GOT3 (cell line): ENCODE measurements at places on chromosomes 16 and 17.

GRCh38 chr16:54053891-54054820 lies 232.4 kb downstream of the IRX3 start:
- DNase-seq, result no peak

GRCh38 chr16:88063211-88063773 lies 112.1 kb downstream of the BANP start:
- no peak for DNase-seq

DNA sequence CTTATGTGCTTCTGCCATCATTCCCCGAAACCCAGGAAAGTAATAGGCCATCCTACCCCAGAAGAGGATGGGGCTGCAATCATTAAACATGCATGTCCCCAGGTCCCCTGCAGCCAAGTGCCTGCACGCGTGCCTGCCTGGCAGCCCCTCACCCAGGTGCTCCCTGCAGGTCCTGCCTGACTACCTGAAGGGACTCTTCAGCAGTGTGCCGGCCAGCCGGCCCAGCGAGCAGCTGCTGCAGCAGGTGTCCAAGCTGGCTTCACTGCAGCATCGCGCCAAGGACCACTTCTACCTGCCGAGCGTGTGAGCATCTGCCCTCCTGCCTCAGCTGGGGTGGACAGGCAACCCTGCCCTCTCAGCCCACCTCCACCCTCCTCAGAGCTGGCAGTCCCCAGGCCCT lies 16.2 kb upstream of the ALKBH5 start:
- no peak for DNase-seq

DNA sequence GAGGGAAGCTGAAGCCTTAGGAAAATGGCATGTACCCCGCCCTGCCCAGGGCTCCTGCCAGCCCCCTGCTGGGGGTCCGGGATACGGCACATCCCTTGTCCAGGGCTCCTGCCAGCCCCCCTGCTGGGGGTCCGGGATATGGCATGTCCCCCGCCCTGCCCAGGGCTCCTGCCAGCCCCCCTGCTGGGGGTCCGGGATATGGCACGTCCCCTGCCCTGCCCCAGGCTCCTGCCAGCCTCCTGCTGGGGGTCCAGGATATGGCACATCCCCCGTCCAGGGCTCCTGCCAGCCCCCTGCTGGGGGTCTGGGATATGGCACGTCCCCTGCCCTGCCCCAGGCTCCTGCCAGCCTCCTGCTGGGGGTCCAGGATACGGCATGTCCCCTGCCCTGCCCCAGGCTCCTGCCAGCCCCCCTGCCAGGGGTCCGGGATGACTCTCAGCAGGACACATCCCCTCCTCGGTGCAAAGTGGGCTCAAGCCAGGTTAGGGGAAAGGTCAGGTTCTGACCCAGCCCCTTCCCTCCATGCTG lies 43.2 kb downstream of the RPH3AL start:
- no peak for DNase-seq

- no peak for DNase-seq
These were observed 95.0 kb upstream of the RCVRN start for GRCh38 chr17:9999919-10000695.

DNA sequence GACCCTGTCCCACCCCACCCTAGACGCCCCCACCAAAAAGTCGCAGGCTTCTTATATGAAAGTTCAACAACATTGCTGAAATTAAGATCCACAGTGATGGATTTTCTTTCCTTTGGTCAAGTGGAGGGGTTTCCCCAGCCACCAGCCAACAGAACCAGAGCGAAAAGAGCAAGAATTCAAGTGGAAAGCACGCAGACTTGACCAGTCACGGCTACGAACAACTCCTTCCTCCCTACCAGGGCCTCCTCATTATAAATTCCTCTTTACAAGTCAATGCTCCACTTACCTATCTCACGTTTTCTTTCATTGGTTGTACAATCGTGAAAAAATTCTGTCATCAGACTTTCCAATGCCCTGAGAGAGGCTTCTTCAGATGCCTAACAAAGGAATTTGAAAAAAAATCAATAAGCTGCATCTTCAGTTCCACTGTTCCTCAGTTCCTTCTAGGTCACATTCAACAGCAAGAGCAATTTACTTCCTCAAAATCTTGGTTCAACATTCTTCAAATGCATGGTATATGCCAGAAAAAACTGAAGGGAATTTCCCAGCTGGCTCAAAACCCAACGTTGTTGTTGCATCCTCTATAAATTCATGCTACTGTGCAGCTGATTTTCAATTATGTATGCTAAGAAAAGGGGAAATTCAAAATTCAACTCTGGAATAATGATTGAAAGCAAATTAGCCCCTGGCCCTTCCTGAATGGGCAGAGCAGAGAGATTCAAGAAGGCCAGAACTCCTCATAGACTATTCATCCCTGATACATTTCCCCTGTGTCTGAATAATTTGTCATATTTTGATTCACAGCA lies 30.9 kb downstream of the XPO6 start:
- DNase-seq, result no peak

GRCh38 chr17:38563362-38564253 lies 42.1 kb downstream of the SRCIN1 start:
- no peak for DNase-seq

DNA sequence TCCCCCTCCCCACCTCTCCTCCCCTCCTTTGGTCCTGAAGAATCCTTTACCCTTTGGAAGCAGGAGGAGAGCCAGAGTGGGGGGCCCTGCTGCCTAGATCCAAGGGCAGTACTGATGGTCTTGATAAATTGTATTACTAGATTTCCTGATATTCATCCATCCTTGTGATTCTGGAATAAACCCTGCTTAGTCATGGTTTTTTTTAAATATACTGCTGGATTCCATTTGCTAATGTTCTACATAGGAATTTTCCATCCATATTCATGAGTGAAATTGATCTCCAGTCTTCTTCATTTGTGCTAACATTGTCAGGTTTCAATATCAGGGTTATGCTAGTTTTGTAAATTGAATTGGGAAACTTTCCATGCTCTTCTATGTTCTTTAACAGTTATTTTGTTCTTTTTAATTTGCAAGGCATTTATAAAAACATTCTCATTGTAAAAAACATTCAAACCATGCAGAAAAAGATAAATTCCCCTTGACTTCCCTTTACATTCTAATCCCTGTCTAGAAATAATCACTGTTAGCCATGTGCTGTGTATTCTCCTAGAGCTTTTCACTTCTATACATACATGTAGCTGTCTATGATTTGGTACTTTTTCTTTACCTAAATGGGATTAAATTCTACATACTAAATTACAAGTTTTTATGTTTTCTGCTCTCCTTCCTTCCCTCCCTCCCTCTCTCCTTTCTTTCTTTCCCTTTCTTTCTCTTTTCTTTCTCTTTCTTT lies 56.7 kb downstream of the CCDC42 start:
- no peak for DNase-seq

- peak; percentile 20 for DNase-seq
These were observed 25.5 kb downstream of the NSMCE1 start for GRCh38 chr16:27242868-27243590.

- DNase-seq, result no peak
These were observed 249.7 kb downstream of the ZFHX3 start for GRCh38 chr16:72798264-72798663.

DNA sequence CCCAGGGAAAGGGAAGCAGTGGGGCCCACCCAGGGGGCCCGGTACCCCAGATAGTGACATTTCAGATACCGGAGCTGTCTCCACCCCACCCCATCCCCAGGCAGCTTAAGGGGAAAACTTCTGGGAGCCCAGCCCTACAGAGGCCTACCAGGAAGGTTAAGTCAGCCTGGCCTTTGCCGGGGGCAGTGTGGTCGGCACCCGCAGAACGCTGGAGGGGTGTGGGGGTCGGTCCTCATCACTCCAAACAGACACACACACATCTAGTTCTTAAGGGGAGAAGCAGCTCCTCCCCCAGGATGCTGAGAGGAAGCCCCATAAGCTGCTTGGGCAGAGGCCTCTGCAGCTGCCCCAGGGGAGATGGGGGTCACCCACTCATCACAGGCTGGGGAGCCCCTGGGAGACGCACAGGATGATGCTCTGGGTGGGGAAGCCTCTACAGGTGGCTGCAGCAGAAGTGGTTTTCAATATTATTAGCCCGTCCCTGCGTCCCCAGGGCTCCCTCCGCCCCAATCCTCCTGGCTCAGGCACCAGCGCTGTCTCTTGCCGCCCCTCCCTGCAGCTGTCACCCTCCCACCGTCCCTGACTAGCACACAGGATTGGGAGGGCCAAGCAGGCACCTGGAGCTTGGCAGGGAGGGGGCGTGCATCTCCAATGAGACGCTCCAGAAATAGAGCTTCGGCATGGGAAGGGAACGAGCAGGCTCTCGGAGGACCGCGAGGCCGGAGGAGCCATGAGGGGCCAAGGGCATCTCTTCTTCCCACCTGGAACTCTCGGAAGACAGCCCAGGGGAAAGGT lies 1.4 kb upstream of the ABR start:
- no peak for DNase-seq

DNA sequence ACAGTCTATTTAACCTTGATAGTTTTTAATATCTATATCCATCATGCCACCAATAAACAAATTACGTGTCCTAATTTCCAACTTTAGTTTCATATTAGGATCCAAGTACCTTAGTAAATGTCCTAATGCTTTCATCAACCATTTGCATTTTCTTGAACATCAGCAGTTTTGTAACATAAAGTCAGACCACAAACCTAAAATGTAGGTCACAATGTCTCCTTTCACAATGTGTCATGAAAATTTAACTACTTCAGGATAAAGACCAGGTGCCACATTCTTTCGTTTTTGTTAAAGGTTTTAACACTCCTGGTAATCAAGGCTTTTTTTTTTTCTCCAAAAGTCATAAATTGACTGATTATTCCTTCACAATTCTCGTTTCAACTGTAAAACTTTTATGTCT lies 310.7 kb upstream of the PMFBP1 start:
- no peak for DNase-seq

GRCh38 chr17:78120971-78121800 lies 7.4 kb downstream of the TMC6 start:
- no peak for DNase-seq

GRCh38 chr16:3480901-3481695 lies 14.2 kb downstream of the C16orf90 start:
- no peak for DNase-seq
